ENCODE measurements at places on chromosomes 4 and X.
A peak's percentile ranks its signal among the peaks of the same experiment; 100 is the strongest.

GRCh38 chr4:123827511-123827910 lies 430.9 kb downstream of the SPRY1 start:
- no peak for DNase-seq

DNA sequence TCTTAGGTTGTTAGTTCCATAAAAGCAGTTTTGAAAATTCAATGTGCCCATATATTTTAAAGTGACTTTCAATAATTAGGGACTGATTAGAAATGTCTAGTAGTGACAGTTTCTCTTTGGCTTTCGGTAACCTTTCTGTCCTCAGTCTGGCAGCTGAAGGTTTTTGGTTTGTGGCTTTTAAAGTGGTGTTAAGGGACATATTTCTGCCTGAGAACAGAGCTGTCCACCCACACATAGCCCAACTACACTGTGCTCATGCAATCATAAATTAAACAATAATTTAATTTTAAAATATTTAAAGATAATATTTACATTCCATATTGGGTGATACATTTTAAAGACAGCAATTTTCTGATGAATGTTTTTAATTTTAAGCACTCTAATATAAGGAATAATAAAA lies 335.0 kb upstream of the TENM3 start:
- no peak for DNase-seq

GRCh38 chr4:92303621-92304027 lies at the start of gene GRID2:
GRID2 (plus strand) TSS chr4:92303966.
- DNase-seq = no peak

- no peak for DNase-seq
Measured at GRCh38 chrX:74449322-74449936, 28.1 kb downstream of the SLC16A2 start.

DNA sequence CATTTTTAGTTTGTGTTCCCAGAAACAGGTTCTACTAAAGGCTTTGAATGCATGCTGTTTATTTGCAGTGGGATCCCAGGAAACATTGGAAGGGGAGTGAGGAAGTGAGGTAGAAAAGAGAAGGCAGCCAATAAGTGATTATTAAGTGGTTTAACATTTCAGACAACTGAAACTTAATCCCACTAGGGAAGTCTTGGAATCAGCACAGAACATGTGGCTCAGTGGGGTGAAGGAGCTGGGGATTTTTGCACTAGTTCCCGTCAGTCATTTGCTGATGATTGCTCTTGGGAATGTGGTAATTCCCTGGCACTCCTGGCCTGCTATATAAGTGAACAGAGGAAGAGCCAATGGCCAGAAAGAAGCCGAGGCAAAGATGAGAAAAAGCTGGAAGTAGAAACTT lies 1053.0 kb upstream of the IGFBP7 start:
- DNase-seq = no peak

DNA sequence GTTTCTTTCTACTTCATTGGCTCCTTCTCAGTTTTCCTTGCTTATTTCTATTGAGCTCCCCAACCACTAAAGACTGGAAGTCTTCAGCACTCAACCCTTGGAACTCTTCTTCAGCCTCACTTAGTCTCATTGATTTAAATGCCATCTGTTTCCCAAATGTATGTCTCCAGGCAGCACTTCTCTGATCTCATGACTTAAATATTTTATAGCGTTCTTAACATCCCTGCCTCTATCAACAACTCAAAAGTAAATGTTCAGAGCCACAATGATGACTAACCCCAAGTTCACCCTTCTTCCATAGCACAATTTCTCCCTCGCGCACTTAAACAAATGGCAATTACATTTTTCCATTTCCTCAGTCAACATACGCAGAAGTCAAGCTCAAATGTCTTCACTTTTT lies 1393.3 kb downstream of the ARAP2 start:
- DNase-seq = no peak

GRCh38 chr4:72899214-72899613 lies 170.3 kb downstream of the COX18 start:
- DNase-seq = no peak

DNA sequence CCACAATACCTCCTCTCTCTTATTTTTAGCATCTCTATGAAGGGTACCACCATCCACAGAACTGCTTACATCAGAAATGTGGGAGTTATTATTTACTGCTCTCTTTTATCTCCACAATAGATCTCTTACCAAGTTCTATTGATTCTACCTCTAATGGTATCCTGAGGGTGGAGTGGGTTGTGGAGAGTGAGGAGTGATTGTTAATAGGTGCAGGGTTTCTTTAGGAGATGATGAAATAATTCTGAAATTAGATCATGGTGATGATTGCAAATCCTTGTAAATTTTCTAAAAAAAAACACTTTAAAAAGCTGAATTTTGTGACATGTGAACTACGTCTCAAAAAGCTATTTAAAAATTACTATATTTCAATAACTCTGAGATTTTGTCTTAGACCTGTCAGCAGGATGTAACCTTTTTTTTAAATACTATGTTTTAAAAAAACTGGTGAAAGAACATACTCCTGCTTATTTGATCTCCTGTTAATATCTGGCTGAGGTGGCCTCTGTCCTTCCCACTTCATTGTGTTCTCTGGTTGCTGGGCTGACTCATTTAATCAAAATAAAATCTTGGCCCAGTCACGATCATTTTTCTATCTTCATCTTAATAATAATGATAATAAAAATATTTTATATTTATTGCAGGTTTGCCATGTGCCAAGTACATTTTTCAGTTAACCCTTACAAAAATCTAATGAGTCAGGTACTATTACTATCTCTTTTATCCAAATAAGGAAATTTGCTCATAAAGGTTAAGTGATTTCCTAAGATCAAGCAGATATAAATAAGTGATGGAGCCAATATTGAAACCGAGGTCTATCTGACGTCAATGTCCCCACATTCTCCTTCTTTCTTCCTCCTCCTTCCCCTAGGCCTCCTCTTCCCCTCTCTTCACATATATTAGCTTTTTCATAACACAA lies 73.5 kb downstream of the GLUD2 start:
- DNase-seq = no peak

GRCh38 chr4:7557456-7557855 lies 122.7 kb upstream of the PSAPL1 start:
- peak; percentile 7 for DNase-seq

DNA sequence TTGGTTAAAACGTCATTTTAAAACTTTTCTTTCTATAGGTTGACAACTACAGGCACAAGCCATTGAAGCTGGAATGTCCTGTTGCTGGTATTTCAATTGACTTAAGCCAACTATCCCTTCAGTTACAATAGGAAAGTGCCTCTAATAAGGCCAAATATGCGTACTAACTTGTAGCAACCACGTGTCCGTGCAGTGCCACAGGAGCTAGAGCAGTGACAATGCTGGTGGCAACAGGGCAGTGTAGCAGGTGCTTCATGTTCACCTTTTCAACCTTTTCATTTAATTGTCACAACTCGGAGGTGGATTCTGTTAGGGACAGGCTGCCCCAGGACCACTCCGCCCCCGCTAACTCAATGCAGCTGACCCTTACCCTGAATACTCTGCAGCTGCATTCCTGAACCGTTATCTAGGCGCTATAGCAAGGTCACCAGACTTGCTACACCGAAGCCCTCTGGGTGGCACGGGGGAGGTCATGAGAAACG lies 37.7 kb downstream of the ERVMER34-1 start:
- DNase-seq = peak; percentile 38

DNA sequence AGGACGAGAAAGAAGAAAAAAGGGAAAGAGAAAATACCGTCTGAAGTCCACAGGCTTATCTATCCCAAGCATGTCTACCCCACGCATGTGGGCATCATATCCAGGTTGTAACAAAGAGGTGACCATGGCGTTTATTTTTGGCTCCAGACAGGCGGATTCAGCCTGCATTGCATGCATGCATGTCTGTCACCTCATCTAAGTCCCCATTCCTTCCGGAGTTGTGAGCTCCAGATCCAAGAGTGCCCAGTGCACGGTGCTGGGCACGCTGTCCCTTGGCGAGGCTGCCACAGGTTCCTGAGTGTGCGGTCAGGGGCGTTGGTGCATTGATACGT lies 905 bp upstream of the GALNTL6 start:
- DNase-seq = no peak

- DNase-seq = no peak
Measured at GRCh38 chr4:100493756-100494155, 24.1 kb downstream of the EMCN start.

GRCh38 chr4:15712214-15712613 lies 9.3 kb downstream of the BST1 start:
- DNase-seq = no peak

- no peak for DNase-seq
Measured at GRCh38 chrX:84715315-84715714, 213.1 kb upstream of the HDX start.

GRCh38 chr4:185318679-185319078 lies 77.0 kb downstream of the LRP2BP start:
- peak; percentile 34 for DNase-seq

DNA sequence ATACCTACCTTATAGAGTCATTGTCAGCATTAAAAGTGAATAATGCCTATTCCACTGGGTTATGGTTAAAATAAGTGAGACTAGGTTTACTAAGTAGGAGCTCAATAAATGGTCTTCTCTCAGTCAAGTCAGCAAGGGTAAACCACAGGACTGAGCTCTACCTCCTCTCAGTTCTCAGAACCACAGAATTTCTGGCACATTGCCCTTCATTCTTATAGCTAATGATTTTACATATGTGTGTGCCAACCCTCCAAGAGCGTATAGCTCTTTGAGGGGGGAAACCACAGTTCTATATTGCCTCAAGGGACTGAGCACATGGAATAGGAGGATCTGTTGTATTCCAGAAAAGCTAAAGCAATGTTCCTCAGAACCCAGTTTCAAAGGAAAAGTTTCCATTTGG lies 124.8 kb downstream of the ATG4A start:
- no peak for DNase-seq

DNA sequence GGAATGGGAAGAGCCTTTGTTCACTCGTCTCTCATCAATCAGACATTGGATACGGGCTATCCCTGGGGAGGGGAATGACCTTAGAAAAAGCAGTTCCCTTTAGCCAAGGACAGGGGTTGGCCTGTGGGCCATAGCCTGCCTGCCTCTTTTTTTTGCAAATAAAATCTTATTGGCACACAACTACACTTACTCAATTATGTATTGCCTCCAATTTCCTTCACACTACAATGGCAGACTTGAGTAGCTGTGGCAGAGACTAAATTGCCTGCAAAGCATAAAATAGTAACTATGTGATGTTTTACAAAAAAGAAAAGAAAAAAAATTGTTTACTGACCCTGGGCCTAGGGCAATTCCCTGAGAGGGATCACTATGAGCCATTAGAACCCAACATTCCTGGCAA lies 23.4 kb downstream of the PPP1R2C start:
- no peak for DNase-seq

DNA sequence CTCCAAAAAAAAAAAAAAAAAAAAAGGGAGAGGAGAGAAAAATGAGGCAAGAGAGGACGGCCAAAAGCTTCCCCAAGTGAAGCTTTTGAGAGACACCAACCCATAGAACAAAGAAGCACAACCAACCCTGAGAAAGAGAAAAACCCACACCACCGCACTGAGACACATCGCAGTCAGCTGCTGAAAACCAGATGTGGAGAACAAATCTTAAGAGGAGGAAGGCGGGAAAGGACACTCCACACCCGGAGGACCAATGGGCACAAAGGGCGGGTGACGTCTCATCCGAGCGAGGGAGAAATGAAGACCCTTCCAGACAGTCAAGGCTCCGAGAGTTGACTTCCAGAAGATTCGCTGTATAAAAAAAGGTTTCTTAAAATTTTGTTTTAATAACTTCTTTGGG lies 112.1 kb downstream of the AFAP1 start:
- no peak for DNase-seq

DNA sequence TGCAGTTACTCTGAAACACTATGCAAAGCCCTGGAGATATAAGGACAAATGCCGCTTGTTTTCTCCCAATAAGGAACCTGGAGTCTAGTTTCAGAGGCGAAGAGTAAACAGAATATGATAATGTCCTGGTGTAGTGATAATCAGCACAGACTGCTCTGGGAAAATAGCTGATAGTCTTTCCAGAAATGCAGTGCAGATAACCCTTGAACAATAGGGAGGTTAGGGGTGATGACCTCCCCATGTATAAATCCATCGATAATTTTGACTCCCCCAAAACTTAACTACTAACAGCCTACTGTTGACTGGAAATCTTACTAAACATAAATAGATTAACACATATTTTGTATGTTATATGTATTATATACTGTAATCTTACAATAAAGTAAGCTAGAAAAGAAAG lies 1280.9 kb upstream of the TENM3 start:
- no peak for DNase-seq

DNA sequence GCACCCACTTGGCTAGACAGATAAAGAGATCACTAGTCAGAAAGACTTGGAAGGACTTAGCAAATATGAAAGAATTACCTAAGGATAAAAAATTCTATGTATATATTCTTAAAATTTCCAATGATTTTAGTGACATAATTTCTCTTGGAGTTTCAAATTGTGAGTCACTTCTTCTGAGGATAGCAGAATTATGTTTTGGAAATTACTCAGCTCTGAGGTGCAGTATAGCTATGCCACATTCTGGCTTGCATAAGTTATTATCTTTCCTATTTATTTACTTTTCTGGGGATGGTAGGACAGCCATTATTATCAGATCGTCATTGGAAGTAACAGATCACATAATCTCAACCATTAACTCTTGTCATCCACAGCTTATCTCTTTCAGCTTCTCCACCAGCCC lies 853.5 kb downstream of the TRIML1 start:
- DNase-seq = no peak

GRCh38 chr4:7901311-7901885 lies 38.3 kb downstream of the AFAP1 start:
- DNase-seq = no peak

GRCh38 chr4:150217192-150217591 lies 138.9 kb downstream of the DCLK2 start:
- peak; percentile 81 for DNase-seq

Measured in lung microvascular endothelial cell (primary cell).